Mesenteric fat pad (tissue), 1 donor: ENCODE measurements at places on chromosomes 4 and X.

GRCh38 chr4:173748353-173748752 lies 218.3 kb upstream of the HAND2 start:
- no peak for DNase-seq

DNA sequence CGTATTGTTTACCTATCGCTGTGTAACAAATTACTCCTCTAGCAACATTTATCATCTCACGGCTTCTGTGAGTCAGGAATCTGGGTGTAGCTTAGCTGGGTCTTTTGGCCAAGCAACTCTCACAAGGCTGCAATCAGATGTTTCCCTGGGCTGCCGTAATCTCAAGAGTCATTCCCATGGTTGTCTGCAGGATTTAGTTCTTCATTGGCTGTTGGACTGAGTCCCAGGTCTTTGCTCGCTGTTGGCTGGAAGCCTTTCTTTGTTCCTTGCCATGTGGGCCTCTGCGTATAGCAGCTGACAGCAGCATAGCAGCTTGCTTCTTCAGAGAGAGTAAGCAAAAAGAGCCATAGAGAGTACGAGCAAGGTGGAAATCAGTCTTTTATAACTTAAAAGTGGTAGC lies 16.8 kb downstream of the POLR2B start:
- DNase-seq: no peak

GRCh38 chrX:73766431-73766795 lies 203.4 kb downstream of the CHIC1 start:
- DNase-seq: no peak

GRCh38 chr4:184763150-184763780 lies 29.4 kb upstream of the CENPU start:
- no peak for DNase-seq

DNA sequence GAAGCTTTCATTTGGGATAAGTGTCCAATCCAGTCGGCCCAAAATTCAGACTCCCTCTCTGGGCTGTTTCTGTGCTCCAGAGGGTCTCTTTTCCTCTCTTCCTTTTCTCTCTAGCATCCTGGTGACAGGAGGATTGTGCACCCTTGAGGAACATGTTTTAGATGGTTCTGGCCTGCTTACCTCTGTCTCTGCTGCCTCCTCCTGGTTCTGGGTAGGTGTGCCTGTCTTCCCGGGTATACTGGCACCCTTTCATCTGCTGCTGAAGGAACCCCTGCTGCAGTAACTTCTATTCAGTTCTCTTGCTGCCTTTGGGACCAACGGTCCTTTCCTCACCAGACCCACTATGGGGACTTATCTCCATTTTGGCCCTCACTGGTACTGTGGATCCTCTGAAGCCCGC lies 53.2 kb downstream of the HMGB2 start:
- DNase-seq: no peak

GRCh38 chr4:59698041-59698440 lies 1502.1 kb upstream of the ADGRL3 start:
- DNase-seq: no peak

DNA sequence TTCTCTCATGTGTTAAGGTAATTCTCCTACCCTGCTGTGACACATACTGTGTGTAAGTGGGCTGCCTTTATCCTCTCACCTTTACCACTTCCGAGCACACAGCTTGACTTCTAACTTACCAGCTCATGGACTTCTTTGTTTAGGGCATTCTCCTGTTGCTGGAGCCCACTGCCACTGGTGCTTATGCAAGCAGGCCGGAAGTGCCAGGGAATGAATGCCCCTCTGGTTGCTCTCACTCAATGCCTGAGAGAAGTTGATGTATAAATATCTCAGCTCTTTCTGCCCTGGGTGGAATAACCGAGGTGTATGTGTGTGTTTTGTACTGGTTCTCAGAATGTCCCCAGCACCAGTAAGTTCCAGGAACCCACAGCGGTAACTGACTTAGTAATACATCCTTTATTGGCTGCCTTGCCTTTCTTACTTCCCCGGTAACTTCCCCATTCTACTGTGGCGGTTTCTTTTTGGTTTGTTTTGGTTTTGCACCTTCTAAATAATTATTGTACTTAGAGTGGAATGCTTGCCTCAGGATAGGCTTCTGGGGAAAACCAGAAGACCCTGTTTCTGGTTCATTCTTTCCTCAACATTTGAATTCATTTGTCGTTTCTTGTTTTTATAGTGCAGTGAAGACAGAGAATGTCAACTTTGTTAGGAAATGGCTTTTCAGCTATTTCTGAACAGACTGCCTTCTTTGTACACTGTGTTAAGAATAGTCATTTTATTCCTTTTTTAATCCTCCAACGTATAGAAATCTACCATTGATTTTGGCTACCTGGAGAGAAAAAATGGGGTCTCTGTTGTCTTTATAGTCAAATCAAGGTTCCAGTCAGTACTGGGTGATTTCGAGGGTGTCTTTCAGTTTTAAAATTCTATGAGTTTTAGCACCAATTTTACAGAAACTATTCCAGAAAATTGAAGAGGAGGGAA lies 45.4 kb downstream of the CXorf58 start:
- no peak for DNase-seq

DNA sequence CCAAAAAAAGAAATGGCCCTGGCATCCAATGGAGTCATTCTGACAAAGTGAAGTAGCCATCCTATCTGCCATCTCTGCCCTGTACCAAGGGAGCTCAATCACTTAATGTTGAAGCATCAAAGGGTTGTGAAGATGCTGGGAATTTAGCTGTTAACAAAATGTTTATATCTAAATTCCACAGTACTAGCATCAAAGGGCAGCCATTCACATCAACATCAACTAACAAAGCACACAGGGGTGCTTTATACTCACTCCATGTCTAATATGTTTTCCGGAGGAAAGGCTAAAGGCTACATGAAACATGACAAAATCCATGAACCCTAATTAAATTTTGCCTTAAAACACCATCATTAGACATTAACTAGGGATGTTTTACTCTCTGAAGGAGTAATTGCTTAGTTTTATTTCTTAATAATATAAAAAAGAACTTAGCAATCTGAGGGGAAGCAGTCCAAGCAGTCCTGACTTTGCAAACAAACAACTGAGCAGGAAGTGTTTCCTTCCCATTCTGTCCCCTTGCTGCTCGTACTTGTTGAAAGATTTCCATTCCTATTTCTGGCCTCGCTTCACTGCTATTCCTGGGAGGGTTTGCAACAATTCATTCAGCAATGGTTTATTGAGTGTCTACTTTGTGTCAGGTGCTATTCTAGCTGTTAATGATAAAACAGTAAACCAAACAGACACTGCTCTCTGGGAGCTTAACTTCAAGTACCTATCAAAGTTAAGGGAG lies 208.6 kb upstream of the SLC7A11 start:
- DNase-seq: no peak

- no peak for DNase-seq
These were observed 27.7 kb upstream of the GPC3 start for GRCh38 chrX:134013092-134013497.

DNA sequence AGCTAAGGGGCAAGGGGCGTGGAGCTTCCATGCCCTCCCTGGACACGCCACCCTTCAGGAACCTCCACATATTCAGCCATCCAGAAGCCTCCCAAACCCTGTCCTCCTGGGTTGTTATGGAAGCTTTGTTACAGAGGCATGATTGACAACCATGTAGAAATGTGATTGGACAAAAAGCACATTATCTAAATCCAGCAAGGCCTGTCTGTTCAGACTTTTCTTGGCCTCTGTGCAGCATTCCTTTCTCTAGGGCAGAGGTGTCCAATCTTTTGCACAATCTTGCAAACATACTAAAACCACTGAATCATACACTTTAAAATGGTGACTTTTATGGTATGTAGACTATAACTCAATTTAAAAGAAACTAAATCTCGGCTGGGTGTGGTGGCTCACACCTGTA lies 12.7 kb downstream of the STEEP1 start:
- DNase-seq: no peak

DNA sequence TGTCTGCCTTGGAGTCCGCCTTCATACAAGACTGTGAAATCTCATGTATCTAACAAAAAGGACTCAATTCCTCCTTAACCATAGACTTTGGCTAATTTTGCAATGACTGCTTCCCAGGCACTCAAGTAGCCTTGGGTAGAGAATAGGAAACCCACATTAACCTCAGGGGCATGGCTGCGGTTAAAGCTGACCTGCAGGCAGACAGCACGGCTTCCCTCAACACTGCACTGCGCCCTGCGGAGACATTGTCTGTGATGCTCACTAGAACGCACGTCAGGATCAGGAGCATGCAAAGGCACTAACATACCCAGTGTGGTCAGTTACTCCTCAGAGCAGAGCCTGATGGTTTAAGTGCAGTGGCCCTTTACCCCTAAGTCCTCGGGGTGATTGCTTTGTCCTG lies 10.3 kb upstream of the GPR143 start:
- no peak for DNase-seq

DNA sequence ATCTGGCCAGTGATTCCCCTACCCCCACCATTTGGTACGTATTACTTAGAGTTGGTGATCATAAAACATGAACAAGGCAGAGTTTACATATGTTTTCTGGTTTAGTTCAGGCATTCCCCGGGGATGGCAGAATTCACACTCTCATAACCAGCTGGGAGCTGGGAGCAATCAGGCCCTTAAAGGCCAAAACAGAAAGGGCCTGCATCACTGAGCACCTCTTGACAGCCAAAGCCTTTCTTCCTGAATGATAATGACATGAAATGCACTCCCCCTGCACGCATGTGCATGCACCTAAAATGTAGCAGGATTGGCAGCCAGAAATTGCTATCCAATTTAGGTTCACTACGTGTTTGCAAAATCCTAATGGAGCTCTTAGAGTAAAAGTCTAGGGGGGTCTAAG lies 235.4 kb downstream of the GPC3 start:
- no peak for DNase-seq

DNA sequence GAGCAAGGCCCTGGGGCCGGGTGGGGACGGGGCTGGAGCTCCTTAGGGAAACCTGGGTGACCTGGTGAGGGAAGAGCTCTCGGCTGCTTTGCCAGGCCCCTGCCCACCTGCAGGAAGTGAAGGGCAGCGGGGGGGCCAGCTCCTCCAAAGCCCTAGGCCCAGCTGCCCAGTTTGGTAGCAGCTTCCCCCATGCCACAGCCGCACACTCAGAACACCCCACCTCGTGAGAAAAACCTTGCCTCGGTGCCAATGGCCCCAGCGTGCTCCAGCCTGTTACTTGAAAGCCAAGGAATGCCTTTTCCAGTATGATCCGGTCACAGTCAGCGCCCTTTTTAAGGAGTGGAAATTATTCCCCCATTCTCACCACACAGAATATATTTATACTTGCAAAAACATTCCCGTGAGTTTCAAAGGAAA lies 38.3 kb downstream of the ACOX3 start:
- DNase-seq: no peak

DNA sequence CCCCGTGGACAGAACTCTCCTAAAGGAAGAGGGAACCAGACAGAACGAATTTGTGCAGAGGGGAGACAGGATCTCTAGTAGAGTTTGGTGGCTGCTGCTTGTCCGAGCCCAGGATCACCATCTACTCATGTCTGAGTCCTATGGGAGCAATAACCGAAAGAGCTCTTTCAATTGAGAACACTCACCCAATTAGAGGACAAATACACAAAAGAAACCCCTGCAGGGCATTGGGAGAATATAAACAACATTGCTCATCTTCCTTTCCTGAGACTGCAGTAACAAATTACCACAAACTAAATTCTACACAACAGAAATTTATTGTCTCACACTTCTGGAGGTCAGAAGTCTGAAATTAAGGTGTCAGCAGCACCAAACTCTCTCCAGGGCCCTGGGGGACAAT lies 65.6 kb downstream of the SPINK2 start:
- DNase-seq: no peak

GRCh38 chrX:41178201-41178600 lies 93.0 kb downstream of the USP9X start:
- no peak for DNase-seq

DNA sequence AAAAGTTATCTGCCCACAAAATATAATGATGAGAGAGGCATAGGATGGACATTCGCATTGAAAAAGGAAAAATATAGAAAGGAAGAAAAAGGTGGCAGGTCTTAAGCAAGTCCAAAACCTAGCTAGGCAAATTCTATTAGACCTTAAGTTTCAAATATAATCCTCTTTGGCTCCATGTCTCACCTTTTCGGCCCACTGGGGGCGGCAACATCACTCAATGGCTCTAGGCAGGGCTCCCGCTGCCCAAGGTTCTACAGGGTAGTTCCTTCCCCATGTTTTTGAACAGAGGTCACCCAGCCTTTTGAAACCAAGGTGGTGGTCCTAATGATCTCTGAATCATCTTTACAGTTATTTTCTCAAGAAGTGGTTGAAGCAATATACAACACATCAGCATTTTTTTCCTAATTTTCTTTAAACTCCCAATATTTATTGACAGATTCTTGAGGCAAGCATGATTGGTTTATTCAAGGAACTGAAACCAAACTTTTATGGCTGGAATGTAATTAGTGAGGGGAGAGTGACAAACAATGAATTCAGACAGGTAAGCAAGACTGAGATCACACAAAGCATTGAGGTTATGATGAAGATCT lies 309.4 kb downstream of the ANTXR2 start:
- peak; percentile 51 for DNase-seq

GRCh38 chr4:71187404-71188155 lies 151.2 kb upstream of the SLC4A4 start:
- no peak for DNase-seq

GRCh38 chr4:18404642-18405041 lies 383.1 kb upstream of the LCORL start:
- no peak for DNase-seq
